ENCODE measurements at places on chromosomes 2 and 18.

DNA sequence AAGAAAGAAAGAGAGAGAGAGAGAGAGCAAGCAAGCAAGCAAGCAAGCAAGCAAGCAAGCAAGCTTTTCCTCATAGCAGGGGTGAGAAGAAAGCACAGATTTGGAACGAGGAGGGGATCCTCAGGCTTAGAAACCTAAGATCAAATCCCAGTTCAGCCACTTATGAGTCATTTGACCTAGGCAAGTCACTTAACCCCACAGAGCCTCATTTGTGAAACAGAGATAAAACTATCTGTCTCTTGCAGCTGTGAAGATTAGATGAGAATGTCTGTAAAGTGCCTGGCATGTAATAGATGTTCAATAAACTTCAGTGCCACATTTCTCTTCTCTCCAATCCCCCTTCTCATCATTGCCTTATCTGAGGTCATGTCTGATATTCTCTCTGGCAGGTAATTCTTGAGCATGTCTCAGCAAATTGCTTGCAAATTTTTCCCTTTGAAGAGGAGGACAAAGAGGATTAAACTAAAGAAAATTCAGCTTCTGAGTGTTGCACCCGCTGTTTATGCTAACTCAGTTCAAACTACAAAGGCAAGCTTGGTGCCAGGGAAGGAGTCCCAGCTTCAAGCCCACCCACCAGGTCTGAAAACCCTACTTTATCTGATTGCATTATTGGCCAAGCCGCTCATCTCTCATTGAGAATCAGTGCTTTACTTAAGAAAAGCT, 20.3 kb downstream of the ALK start:
- no peak for DNase-seq

DNA sequence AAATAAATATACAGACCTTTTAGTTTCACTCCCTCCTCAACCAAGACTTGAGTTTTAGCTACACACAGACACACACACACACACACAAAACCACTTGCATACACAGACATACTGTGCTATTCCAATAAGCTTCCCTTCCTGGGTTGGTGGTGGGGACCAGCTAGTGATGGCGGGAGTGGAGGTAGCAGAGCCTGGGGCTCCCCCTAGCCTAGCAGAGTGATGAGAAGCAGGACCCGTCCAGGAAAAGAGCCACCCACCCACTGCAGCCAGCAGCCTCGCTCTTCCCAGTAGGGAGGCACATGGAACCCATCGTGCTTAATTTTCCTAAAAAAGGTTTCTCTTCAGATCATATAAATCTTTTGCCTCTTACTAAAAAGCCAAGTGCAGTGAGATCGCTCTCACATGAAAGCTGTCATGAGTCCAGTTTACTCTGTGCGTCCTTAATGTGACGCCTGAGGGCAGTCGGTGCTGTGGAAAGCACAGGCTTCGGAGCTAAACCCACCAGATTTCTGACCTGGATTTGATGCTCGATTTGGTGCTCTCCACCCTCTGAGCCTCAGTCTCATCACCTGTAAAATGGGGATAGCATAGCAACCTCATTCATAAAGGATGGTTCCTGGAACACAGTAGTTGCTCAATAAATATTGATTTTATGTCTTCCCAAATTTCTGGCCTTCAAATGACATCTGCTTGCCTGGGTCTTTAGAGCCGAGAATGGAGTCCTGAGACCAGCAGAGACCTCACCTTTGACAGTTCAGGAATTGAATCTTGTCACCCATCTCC, 60.1 kb upstream of the YWHAQ start:
- no peak for DNase-seq

GRCh38 chr18:78733762-78734613, 245.6 kb upstream of the SALL3 start:
- DNase-seq = no peak

DNA sequence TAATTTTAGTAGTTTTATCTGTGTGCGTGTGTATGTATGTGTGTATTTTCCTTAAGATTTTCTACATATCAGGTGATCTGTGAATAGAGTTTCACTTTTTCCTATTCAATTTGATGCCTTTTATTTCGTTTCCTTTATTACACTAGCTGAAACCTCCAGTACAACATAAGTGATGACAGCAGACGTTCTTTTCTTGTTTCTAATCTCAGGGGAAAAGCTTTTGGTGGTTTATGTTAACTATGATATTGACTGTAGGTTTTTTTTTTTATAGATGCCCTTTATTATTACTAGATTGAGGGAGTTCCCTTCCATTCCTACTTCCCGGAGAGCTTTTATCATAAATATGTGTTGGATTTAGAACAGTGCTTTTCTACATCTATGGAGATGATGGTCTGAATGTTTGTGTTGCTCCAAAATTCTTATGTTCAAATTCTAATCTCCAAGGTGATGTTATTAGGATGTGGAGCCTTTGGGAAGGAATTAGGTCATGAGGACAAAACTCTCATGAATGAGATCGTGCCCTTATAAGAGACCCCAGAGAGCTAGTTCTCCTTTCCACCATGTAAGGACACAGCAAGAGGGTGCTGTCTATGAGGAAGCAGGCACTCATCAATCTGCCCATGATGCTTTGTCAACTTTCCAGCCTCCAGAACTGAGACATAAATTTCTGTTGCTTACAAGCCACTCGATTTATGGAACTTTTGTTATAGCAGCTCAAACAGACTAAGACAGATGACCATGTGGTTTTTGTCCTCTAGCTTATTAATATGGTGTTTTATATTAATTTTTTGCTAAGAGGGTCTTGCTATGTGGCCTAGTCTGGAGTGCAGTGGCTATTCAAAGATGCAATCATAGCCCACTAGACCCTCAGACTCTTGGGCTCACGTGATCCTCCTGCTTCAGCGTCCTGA, 5.9 kb upstream of the RHBDD1 start:
- DNase-seq = no peak

DNA sequence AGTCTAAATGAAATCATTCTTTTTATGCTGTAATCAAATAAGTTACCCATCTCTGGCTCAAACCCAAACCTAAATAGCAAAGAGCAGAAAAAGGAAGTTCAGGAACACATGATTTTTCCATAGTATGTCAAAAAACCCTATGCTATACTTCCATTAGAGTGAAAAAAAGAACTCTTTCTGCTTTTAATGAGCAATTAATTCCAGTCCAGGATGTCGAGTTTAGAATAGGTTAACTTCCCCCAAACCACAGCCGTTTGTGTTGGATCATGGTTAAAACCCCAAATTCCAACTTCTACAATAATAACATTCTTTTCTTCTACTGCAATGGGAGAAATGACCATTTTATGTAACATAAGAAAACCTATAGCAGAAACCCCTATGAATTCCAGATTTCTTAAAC, 171.1 kb upstream of the NRP2 start:
- no peak for DNase-seq

GRCh38 chr2:181778621-181779201, 98.4 kb upstream of the NEUROD1 start:
- no peak for DNase-seq

DNA sequence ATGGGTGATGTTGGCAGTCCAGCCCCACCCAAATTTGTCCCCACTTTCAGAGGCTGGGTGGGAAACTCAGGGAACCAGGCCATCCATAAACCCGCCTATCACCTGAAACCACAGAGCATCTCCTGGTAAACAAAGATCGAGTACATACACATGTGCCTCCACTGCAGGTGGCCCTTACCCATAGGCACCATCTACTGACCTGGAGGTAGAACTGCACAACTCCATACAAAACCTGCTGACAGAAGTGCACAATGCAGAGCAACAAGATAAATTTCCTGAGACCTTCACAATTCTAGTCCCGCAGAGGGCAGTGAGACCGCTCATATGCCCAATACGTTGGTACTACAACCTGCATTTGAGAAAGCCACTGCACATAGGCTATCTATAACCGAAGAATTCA, 856.3 kb downstream of the SUCLG1 start:
- DNase-seq = no peak
